Esophagus muscularis mucosa (tissue), 4 donors: ENCODE measurements at places on chromosomes 6 and 20.

DNA sequence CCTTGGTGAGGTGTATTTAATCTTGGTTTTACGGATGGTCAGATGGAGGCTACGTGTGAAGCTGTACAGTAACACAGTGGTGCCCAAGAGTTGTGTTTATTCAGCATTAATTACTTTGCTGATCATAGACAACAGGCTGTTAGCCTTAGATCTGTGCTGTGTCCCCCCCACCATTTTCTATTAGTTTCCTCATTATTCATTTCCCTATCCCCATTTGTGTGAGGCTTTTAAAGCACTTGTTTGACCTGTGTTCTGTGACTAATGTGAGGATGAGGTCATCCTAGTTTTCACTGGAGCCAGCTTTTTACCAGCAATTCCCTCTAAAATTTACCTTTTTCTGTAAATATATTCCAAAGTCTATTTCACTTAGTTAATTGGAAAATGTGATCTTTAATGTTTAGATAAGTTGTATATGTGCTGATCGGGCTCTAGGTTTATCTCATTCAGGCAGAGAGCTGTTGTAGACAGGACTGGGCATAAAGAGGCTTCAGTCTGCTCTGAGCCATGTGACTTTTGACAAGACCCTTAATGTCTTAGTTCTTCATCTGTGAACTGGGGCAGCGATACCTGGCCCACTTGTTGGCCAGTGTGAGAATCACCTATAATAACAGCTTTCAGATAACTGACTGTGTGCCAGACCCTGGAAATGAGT, 8.4 kb downstream of the MAPRE1 start:
- no peak for DNase-seq

DNA sequence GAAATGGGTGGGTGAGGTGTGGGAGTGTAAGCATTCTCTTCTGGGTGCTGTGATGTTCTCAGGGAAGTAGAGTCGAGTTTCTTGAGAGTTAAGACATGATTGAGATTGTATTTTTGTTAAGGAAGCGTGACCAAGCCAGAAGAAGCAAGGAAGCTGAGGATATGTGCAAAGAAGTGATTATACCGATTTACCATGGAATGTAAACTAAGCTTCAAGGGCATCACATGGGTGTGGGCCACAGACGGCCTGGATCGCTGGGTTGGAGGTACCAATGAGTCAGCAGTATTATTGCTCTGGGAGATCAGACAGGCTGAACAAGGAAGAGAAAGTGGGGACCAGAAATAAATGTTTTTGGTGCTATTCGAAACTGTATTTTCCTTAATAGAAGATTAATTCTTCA, 184.1 kb upstream of the GMDS start:
- peak; percentile 57 for DNase-seq

DNA sequence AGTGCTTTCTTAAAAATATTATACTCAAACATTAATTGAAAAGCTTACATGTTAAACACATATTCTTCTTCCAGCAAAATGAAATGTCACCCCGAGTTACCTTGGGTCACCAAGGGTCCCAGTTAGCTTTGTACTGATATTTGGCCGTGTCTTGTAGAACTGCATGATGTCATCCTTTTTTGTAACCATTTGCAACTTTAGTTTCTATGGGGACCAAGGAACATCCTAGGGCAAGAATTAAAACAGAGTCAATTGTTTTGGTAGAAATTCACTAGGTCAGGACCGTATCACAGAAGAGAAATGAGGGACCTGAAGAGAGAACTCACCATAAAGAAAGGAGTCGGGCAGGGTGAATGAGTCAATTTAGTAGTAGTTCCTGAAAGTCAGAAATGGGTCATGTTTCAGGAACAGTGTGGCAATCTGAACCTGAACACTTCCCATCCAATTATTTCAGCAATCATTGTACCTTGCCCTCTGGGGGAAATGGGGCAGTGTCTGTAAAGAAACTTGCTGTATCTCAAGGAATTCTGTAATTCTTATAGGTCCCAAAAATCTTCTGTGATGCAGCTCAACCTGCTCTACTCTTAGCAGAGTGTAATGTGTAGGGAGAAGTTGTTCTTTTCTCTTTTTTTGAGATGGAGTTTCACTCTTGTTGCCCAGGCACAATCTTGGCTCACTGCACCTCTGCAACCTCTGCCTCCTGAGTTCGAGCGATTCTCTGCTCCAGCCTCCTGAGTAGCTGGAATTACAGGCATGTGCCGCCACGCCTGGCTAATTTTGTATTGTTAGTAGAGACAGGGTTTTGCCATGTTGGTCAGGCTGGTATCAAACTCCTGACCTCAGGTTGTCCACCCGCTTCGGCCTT, 5.3 kb upstream of the AKAP7 start:
- DNase-seq = no peak

- no peak for DNase-seq
Observed at GRCh38 chr20:36074983-36075382, 79.6 kb upstream of the EPB41L1 start.

DNA sequence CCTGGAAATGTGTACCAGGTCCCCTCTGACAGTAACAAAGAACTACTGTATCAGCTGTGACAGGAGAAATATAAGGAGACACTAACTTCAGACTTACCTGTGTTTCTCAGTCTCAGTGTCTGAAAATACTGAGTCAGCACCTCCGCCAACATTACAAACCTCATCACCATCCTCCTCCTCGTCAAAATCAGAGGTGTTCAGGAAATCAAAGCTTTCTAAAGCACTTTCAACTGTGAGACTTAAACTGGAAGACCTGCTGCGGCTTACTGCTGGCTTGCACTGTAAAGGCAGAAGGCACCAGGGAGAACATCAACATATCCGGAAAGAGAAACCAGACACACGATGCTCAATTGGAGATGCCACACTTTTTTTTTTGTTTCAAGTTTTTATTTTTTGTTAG, 40.3 kb upstream of the ARMH2 start:
- DNase-seq = no peak

- DNase-seq = no peak
Observed at GRCh38 chr6:157602521-157603295, 220.3 kb upstream of the SNX9 start.

DNA sequence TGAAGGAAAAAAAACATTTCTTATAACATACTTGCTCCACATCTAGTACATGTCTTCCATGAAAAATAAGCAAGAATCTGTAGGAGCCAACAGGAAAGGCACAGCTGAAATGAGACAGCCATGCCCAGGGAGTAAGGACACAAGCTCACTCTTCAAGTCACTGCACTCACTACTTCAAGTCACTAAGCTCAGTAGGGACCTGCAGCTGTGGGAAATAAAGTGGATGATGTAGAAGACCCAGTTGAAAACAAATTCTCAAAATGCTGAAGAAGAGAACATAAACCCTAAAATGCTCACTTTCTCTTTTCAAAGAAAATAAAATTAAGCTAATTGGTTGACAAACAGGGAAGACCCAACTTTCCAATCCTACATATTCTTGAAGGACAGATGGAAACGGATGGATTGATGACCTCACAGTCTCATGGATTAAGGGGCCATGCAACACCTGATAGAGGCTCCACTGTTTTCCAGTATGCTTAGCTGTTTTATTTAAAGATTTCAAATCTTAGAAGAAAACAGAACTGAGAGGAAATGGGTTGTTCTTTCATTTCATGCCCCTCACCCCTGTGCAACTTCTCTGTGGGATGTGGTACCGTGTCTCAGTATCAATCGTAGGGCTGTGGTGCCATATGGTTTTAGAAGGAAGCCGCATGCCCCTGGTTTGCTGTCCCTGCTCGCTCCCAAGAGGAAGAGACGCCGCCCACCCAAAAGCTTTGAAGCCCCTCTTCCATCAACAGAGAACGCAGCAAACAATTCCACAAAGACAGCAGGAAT, 133.3 kb downstream of the WDR27 start:
- DNase-seq = peak; percentile 45

DNA sequence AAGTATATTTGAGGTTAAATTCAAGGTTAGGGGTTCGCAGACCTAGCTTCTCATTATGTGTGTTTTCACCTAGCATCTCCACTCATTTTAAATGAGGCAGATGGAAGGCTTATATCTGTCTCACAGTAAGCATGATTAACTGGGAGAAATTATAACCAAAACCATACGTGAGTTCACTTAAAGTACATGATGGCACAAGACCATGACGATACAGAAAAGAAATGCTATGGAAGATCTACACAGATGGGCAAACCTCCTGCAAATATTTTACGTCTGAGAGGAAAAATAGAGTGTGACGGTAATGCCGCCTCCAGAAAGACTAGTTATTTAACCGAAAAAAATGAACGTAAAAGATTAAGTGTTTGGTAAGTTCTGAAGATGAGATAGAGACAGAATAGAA, 337.8 kb downstream of the FARS2 start:
- no peak for DNase-seq

DNA sequence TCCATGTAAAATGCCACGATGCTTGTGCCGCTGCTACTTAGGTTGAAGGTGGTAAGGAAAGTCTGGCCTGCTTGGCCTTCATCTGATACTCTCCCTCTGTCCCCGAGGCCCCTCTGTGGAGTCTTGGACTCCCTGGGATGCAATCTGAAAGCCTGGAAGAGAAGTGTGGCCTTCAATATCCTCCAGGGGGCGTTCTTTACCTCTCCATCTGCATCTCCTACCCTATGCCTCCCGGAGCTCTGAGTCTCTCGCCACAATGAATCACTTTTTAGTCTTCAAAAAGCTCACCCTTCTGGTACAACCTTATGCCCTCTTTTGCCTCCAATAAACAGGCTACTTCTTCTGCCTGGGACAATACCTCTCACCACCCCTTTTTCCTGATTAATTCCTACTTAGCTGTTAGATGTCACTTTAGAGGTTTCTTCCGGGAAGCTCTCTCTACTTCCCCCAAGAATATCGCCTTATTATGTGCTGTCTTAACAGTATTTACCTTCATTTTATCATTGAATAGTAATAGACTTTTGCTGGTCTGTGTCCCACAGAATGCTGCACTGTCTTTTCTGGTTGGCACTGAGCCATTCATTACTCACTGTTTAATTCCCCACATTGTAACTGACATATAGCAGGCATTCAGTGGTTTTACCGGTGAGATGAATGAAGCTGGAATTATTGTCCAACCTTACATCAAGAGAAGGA, 13.9 kb upstream of the ATG5 start:
- DNase-seq = no peak

GRCh38 chr6:44608175-44608574, 220.7 kb downstream of the CDC5L start:
- no peak for DNase-seq

- DNase-seq = no peak
Observed at GRCh38 chr6:125304970-125305660, 3.3 kb upstream of the HDDC2 start.

GRCh38 chr6:132495604-132496079, 17.3 kb downstream of the STX7 start:
- DNase-seq = no peak
